Stimulated activated CD8-positive, alpha-beta memory T cell treated with anti-CD3 and anti-CD28 coated beads, Interleukin-15, amount 100 ng/mL, for 48 hours (primary cell): ENCODE measurements at places on chromosomes 6 and 20.

DNA sequence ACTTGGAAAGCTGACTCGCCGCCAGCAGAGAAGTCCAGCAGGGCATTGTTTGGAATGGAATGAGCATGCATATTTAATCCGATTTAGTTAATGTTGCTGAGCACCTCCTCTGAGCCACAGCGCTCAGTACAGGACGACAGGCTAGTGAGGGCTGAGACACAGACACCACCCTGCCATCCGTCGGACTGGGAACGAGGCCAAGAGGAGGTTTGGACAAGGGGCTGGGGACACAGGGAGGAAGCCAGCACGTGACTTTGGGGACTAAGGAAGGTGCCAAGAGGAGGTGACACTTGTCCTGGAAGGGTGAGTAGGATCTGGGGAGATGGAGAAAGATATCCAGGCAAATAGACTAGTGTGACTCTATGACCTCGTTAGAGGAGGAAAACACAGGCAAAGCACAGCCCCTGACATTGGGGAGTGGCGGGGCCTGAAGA is 152.5 kb upstream of the ECI2 start:
- DNase-seq, result no peak

DNA sequence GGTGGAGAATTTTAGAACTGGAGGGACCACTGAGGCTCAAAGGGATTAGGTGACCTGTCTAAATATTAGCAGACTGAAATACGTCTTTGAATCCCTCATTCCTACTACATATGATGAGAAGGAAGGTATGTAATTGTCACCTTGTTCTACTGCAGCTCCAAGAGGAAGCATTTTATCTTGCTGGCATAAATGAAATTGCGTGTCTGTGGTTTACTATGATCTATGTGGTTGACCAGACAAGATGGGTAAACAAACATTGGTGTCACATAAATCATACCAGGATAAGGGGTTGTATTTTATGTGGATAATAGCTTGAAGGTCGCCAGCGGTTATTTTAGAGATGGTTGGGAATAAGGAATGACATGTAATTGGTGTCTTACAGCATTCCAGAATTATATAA is 78.2 kb downstream of the LAMA4 start:
- DNase-seq, result no peak

DNA sequence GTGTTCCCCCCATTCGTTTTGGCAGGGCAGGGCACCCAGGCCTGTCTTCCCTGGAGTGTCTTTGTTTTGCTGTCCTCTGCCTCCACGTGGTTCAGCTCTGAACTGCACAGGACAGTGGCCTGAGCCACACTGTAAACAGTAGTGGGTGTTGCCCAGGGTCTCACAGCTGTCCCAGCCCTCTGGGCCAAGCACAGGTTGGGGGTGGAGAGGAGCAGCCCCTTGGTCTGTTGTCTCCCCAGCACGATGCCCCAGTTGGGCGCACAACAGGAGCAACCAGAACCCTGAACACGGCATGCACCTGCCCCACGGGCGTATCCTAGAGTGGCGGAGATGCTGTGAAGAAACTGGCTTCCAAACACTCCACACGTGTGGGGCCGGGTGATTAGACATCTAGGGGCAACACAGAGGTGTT is 14.4 kb downstream of the CCDC167 start:
- no peak for DNase-seq

DNA sequence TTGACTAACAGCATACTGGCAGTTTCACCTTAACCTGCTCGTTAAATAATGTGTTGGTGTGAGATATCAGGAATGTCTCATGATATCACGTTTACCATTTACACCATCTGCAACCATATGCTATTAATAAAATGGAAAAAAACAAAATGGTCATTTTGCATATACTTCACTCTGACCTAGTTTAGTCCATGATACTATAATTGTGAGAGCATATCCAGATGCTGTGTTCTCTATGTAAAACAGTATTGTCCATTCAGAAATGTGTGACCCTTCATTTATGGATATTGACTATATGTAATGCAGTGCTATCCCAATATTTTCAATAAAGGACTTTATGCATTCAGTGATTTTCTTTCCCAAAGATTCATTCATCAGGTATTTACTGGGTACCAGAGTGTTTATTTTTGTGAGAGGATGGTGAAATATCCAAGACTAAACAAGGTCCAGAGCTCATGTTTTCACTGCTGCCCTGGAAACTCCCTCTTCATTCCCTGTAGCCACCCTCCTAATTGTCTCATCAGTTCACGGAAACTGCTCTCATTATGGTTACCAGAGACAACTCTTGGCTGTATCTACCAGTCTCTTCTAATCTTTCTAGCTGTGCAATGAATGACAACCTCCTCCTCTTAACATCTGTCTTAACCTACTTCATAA is 25.7 kb upstream of the HINT3 start:
- DNase-seq, result no peak

DNA sequence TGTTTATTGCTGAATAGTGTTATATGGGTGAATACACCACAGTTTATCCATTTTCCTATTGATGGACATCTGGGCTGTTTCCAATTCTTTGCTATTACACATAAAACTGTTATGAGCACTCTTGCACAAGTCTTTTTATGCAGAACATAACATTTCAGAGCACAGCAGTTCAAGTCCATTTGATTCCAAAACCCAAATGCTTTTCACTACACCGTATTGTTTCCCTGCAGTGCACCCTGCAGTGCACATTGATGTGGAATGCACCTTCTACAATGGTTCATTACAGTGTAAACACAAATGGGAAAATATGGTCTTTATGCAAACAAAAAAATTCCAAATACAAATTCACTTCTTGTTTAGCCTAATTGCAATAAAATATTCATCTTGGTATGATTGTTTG is 3.6 kb upstream of the SLC2A12 start:
- DNase-seq, result no peak

DNA sequence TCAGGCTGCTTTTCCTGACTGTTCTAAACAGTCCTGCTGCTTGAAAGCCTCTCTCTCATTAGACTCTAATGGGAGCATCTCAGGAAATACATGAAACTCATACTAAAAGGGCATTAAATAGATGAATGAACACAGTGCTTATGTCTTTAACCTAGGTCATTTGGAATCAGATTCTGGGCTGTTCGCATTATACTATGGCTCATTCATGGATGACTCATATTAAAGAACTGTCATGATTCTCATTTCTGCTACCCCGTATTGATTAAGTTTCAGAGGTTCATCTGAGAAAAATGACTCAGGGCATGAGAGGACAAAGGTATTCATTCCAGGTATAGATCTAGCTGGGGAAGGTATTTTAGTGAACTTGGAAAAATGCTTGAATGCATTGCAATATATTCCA is 335.5 kb downstream of the GJA1 start:
- no peak for DNase-seq

DNA sequence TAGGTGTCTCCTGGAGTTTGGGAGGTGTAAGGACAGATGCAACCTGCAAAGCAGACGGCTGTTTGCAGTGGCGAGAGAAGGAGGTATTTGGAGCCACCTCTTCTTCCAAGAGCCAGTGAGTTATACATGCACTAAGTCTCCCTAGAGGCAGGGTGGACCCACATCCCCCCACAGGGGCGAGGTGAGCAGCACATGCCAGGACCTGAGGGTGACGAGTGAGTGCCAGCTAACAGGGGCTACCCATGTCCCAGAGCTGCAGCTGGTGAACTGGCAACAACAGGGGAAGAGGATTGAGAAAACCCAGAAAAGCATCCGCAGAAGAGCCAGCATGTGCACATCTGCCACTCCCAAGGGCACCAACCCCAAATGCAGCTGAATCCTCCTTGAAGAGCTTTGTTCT is 95.1 kb downstream of the CD83 start:
- no peak for DNase-seq

DNA sequence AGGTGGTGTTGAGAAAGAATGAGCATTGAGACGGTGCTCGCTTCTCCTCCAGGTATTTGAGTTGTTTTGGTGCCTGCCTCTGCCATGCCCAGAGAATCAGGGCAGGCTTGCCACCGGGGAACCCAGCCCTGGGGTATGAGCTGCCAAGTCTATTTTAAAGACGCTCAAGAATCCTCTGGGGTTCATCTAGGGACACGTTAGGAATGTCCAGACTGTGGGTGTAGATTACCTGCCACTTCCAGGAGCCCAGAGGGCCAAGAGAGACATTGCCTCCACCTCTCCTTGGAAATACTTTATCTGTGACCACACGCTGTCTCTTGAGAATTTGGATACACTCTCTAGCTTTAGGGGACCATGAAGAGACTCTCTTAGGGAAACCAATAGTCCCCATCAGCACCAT is 28.3 kb downstream of the SAYSD1 start:
- no peak for DNase-seq

- no peak for DNase-seq
Observed at GRCh38 chr6:41643899-41644269, 5.6 kb downstream of the MDFI start.

GRCh38 chr6:72712910-72713309 is 91.0 kb downstream of the KCNQ5 start:
- DNase-seq, result no peak

DNA sequence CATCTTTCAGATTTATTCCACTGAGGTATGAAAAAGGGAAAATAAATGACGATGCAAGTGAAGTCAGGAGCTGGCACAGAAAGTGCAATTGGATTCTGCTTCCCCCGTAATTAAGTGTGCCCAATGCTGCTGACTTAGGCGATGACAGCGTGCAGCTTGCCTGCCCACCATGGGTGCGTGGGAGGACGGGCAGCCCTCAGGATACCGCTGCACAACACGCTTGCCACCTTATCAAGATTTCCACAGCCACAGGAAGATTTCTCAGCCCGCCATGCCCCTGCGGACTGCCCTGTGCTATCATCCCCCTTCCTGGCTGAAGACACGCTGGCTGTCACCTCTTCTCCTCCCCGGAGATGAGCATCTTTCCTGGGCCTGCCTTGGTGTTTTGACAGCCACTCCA is 103.3 kb upstream of the BACH2 start:
- peak; percentile 69 for DNase-seq

DNA sequence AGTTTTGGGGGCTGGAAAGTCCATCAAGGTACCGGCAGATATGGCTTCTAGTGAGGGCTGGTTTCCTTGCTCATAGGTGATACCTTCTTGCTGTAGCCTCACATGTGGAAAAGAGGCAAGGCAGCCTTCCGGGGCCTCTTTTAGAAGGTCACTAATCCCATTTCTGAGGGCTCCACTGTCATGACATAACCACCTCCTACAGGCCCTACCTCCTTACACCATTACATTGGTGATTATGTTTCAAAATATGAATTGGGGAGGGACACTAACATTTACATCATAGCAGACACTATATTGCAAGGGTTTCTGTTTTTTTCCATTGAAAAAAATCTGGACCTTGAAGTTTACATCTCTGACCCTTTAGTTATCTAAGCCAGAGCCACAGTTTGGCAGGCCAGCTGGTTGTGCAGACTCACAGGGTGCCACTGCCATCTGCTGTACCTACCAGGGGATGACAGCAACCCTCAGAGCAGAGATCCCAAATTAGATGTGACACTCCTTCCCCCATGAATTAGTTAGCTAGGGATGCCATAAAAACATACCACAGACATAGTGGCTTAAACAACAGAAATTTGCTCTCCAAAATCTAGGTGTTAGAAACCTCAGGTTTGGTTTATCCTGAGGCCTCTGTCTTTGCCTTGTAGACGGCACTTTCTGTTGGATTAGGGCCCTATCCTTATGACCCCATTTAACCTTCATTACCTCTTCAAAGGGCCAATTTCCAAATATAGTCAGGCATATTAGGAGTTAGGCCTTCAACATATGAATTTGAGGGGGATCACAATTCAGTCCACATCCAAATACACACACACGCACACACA is 166.4 kb upstream of the RNF217 start:
- DNase-seq, result no peak

DNA sequence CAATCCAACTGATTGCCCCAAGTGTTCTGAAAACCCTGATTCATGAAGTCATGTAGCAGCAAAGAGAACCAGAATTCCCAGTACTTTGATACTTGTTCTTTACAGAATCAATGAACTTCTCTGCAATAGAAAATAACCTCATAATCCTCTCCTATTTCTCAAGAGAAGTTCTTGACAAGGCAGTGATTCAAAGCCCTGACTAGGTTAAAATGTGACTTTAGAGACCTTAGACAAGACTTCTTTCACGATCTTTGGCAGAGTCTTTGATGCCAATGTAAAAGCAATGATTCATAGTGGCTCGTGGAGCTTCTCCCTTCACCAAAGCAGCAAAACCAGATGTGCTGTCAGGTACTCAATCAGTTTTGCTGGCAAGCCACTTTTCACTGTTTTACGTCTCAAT is 95.2 kb downstream of the CDK19 start:
- no peak for DNase-seq

GRCh38 chr20:47711046-47711752 is 74.1 kb downstream of the SULF2 start:
- no peak for DNase-seq

DNA sequence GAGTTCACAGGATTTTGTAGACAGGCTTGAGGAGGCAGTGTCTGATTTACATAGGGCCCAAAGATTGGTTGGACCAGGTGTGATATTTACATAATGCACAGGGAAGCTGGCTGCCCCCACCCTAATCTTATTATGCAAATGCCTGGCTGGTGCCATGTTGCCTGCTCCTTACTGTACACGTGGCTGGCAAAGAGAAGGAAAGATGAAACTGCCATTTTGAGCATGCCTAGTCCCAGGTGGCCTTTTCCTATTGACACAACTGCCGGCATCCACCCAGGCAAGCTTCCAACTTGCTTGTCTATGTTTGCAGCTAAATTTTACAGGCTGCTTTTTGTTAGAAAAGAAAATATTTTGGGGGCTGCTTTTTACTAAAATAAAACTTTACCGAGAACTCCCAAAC is 174.6 kb downstream of the LMBRD1 start:
- DNase-seq, result no peak

- DNase-seq, result peak; percentile 10
Observed at GRCh38 chr6:108966855-108967755, 118.9 kb downstream of the ARMC2 start.

GRCh38 chr6:20688710-20689500 is 154.6 kb downstream of the CDKAL1 start:
- no peak for DNase-seq

DNA sequence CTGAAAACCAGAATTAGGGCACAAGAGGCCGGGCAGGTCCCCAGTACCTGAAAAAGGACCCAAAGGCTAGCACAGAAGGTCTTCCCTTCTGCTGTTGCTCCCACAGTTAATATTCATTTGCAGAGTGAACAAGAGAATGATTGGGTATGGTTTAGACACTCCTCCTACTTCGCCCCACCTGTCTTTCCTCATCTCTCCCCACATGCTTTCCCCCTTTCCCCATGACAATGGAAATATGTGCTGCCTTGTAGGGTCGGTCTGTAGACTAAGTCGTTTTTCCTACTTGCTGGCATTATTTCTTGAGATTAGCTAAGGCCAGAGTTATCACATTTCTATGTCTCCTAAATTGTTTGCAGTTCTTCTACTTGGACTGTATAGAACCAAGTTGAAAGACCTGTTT is 181.9 kb downstream of the PDE7B start:
- DNase-seq, result no peak

- no peak for DNase-seq
Observed at GRCh38 chr6:137958811-137959565, 91.9 kb downstream of the TNFAIP3 start.

- DNase-seq, result no peak
Observed at GRCh38 chr20:32356622-32357374, 1.3 kb upstream of the ASXL1 start.
